ENCODE measurements at places on chromosomes 5 and 9.

GRCh38 chr5:154610321-154611154, 132.5 kb upstream of the HAND1 start:
- peak; percentile 12 for DNase-seq

DNA sequence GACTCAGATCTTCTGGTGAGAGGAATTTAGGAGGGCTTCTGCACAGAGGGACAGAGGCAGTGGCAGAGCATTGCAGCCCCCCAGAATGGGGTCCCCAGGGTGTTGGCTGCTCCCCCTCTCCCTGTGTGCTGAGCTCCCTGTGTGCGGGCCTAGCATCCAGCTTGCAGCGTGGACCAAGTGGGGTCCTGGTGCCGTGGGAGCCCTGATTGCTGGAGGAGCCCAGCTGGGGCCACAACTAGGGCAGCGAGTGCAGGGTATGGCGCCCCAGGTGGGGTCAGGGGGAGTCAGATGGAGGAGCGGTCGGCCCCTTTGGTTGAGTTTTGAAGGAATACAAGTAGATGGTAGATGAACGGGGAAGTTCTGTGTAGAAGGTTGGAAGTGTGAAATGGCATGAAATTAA, 66.7 kb downstream of the TRIO start:
- no peak for DNase-seq

DNA sequence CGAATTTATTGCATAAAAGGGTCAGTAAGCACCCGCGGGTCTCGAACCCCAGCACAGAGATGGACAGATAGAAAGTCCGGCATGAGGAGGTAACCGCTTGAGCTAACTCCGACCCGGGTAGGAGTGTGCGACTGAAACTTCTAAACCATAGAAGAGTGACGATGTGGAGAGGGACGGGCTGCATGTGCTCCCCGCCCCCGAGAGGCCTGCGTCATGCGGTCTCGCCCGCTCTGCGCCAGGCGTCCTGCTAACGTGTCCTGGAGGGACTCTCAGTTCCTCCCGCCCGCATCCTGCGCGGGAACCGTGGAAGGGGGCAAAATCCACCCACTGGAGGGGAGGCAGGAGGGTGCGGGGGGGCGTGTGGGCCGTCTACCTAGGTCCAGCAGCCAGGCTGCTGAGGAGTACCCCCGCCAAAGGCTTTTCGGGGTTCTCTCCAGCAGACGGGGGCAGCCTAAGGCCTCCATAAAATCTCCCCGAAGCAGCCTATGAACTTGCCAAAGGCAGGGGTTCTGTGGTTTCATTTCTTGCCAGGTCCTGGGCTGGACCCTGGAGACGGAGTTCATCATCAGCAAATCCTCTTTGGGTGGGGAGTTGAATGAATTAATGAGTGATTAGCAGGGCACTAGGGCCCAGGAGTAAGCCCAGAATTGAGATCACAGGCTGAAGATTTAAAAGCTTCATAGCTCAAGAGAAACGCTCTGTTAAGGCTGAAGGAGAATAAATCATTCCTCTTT, 51.9 kb downstream of the TGFBI start:
- peak; percentile 8 for DNase-seq

DNA sequence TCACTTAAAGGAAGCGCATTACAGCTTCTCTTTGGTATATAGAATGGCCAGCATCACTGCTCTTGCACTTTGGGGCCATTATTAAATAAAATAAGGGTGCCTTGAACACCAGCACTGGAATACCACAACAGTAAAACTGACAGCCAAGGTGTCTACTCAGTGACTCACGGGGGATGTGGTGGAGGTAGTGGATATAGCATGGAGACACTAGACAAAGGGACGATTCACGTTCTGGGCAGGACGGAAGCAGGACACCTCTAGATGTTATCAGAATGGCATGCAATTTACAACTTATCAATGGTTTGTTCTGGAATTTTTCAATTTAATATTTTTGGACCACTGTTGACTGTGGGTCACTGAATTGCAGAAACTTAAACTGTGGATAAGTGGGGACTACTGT, 32.9 kb upstream of the PDE8B start:
- no peak for DNase-seq

DNA sequence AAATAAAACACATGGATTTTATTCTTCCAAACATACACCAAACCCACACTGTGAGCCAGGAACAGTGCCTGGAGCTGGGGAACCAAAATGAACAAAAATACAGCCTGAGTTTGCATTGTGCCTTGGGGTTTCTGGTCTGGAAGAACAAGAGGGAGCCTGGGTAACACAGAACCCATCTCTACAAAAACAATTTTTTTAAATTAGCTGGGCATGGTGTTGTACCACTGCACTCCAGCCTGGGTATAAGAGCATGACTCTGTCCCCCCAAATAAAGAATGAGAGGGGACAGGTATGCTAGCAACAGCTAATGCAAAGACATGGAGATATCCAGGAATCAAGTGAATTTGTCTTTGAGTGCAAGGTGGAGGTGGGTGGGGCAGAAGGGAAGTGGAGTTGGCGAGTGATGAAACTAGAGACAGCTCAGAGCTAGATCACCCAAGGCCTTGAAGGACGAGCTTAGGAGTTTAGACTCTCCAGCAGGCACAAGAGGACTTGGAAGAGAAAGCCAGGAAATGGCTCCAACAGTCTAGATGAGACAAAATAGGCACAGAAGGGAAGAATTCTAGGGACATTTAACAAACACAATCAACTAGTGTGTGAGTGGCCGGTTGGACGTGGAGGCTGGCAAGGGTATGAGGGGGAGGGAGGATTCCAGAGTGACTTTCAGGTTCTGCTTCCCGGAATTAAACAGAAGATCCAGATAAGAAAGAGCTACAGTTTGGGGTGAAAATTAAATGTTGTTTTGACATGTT, 47.4 kb downstream of the FNBP1 start:
- no peak for DNase-seq

DNA sequence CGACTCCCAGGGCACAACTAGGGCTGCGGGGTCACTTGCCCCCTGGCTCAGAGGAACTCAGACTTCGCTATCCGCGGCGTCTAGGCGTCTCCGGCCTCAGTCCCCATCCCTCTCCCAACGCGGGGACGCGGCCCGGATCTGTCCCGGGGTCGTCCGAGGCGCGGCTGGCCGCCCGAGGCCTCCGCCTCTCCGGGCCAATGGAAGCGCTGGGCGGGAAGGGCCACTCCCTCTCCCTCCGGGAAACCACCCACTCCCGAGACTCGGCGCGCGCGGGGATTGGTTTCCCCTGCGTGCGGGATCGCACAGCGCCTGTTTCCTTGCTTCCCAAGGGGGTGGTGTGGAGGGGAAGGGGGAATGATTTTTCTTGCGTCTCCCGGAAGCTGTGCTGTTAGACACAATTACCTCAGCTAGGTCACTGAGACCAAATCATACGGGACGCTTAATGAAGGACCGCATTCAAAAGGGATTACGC, 38.3 kb downstream of the NR2F1 start:
- no peak for DNase-seq

DNA sequence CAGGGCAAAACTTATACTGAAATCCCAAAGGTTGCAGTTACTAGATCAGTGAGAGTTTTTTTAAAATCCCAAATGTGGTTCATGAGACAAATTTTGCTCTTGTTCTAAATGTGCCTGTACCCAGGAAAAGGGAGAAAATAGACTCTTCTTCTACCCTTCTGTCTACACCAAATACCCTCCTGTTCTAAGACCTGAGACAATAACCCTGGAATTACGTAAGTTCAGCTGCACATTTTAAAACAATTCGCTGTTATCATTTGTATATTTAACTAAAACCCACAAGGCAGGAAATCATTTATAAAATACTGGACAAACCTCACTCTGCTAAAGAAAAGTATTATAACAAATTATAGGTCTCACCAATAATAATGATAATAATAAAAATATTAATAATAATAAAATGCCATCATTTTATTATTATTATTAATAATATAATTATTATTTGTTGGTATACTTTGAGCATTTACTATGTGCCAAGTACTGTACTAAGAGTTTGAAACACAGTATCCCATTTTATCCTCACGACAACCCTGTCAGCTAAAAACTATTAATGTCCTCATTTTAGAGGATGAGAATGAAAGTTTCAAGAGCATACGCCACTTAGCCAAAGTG, 49.8 kb upstream of the AFAP1L1 start:
- no peak for DNase-seq

DNA sequence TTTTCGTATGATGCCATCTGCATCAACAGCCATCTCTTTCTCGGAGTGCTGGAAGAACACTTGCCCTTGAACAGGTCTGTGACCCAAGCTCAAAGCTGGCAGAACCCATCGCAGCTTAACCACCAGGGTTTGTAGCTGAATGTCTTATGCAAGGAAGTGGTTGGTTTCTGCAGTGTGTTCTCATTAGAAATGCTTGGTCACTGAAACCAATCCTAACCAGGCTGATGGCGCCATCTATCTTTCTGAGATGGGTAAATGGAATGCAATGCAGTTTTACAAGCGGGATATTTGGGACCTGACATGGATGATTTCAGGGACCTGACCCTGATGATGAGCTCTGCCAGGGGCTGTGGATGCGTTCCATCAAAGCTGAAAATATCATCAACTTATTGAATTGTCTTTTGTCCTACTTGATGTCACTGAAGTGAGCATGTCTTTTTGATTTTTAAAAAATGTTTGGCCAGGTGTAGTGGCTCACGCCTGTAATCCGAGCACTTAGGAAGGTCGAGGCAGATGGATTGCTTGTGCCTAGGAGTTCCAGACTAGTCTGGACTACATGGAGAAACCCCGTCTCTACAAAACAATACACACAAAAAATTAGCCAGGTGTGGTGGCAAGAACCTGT, 28.7 kb downstream of the DMRT3 start:
- DNase-seq = no peak

DNA sequence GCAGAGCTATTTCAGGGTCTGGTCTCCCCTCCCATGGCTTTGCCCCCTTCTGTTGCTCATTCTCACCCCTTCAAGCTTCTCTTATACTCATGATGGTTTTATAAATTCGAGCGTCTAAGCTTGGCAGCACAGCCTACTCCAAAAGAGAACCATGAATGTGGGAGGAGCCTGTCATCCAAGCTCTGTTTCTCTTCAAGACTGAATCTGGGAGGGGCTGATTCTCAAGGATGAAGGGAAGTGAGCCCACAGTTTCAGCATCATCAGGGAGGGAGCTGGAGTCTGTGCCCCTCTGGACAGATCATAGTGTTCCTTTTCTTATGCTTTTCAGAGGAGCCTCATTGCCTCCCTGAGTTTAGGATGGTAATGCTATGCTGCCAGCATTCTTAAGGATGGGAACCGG, 168.6 kb downstream of the CFAP90 start:
- DNase-seq = no peak

- no peak for DNase-seq
These were observed 179.2 kb downstream of the RFK start for GRCh38 chr9:76215066-76215465.

- DNase-seq = no peak
These were observed 1.6 kb upstream of the TGFBR1 start for GRCh38 chr9:99103054-99103895.

DNA sequence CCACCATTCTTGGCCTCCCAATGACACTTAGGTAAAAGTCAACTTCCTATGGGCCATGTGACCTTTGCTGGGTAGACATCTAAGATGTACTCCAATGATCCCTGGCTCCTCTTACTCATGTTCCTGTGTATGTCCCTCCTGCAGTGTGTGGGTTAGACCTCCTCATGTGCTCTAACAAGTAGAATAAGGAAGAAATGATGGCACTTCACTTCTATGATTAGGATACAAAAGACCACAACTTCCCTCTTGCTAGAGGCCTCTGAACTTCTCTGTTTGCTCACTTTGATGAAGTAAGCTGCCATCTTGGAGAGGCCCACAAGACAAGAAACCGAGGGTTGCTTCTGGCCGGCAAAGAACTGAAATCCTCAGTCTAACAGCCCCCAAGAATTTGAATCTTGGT, 131.8 kb downstream of the TAF11L14 start:
- no peak for DNase-seq

DNA sequence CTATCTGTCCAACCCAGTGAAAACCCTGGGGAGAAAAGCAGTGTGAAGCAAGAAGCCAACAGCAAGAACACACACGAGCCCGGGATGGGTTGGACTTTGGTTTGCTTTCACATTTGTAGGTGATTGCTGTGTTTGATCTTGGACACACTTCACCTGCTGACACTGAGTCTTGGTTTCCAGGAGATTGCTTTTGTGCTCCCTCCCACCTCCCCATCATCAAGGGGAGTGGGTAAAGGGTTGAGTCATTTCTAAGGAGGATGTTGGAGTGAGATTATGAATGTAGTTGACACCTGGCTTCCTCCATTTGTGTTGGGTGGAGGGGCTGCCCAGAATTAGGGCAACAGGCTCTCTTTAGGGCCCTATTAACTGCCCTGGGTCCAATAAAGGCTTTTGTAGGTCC, 37.5 kb downstream of the ANKDD1B start:
- no peak for DNase-seq

- no peak for DNase-seq
These were observed 41.6 kb upstream of the ZBTB43 start for GRCh38 chr9:126763130-126763764.

- no peak for DNase-seq
These were observed 142.5 kb upstream of the SLC24A2 start for GRCh38 chr9:19931098-19931890.

DNA sequence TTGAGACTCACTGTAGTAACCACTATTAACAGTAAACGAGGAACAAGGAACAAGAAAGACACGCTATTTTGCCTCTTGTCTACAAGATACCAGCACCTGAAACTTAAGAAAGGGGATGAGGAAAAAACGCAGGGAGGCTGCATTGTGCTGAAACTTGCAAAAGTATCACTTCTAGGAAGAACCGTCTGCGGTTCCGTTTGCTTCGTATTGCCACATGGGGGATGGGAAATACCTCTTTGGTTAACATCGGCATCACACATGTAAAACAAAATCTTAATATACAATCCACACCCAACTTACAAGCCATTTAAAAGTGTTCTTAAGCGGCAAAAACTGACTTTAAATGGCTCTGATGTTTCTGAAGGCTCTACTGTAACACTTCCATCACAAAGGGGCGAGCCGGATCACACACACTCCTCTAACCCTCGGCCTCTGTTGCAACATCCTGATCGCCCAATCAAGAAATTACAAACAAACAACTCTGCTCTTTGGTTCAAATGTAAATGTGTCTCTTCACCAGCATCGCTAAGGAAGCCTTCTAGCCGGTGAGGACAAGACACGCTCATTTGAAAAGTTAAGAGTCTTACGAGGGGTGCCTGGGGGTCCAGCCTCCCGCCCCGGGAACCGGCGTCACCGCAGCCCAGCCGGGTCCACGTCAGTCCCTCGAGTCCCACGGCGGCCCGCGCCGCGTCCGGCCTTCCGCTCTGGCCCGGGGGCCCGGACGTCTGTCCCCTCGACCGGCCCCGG, 621 bp downstream of the SEC16A start:
- DNase-seq = no peak
